ENCODE measurements at places on chromosomes 4 and X. TPM values are rescaled to one million over a fixed set of nuclear protein-coding genes. Genes with fewer than 3 reads are reported as not detected.

Gene CFAP47
- total RNA-seq, result under 0.01 TPM

Gene PASD1
- 65.8 TPM for total RNA-seq

Gene VBP1
- total RNA-seq, result 53.7 TPM

Gene AFF2
- total RNA-seq, result 1.0 TPM

Gene DRP2
- 7.2 TPM for total RNA-seq

Gene SSX2B
- not detected for total RNA-seq

Gene SPP1
- total RNA-seq, result 30.6 TPM
